GOT3 (cell line): ENCODE measurements at places on chromosomes 1 and 21.

DNA sequence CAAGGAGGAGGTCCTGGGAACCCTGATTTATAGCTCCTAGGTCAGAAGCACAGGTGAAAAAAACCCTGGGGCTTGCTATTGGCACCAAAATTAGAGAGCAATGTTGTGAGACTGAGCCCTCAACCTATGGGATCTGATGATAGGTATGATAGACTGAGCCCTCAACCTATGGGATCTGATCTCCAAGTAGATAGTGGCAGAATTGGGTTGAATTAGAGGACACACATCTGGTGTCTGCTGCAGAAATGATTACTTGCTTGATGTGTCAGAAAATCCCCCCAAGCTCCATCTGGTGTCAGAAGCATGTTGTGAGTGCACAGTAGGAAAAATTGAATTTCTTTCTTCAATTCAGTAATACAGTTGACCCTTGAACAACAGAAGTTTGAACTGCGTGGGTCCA lies 62.4 kb downstream of the MAP3K21 start:
- no peak for DNase-seq

DNA sequence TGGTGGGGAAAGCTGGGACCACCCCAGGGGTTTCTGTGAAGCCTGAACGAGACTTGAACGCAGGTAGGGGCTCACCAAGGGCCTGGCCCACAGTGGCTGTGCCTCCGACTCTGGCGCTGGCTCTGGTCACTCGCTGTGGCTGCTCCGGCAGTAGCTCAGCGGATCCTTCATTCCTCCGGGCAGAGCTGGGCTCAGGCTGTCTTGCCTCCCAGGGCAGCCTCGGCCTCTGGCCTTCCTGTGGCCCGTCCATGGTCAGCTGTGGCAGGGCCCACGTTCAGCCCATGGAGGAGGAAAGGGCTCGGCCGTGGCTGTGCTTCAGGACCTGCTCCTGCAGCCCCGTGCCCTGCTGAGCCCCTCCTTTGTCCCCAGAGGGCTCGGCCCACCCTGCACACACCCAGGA lies 162.9 kb upstream of the C1orf174 start:
- DNase-seq, result no peak

- no peak for DNase-seq
Measured at GRCh38 chr1:198601936-198602889, 36.6 kb upstream of the PTPRC start.

DNA sequence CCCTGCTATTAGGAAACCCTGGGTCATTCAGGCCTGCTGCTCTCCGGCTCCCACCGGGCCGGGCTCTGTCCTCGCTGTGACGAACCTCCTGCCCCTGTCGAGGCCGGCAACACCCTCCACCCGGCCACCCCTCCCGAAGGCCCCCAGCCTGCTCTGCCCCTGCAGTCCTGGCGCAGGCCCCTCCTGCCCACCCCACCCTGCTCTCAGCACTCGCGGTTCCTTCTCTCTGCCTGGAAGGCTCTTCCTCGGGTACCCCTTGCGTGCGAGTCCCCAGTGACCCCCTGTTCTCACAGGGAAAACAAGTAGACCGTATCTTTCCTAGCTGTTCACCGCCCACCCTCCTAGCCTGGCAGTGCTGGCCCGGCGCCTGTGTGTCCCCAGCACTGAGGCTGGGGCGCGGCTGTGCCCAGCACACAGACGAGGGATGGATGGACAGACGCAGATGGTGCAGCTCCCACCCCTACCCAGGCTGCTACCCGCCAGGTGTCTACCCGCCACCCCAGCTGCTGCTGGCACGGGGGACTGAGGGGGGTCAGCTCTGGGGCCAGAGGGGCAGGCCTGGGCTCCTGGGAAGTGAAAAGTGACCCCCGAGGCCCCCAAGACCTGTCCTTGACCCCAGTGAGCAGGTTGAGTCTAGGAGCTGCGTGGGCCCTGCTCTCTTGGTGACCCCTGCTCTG lies 3.1 kb upstream of the VWA1 start:
- DNase-seq, result no peak

DNA sequence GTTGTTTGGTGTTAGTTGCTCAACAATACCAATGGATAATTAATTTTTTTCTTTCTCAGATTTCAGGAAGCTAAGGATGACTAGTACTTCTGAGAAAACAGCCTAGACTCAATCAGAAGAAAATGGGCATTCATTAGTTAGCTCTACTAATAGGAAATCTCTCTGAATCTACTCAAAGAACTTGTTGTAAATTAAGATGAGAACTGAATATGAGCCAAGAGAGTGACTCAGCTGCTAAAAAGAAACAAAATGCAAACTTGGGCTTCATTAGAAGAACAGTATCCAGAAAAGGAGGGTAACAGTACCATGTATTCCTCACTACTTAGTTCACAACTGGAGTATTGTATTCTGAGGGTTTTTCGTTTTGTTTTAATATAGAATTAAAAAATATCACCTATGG lies 12.5 kb downstream of the FOXJ3 start:
- DNase-seq, result no peak

DNA sequence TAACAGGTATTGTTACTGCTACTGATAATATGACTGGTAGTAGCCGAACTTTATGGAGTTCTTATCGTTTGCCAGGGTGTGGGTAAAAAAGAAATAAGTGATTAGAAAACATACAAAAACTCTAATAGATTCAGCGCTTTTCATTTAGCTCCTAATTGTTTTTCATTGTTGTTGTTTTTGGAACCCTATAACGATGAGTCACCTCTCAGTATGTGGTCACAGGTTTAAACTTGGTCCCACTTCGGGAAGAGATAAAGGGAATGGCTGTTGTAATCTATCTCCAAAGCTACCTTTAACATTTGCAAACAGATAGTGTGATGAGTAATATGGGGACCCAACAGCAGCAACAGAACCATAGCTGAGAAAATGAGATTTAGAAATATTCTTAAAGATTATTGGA lies 62.7 kb upstream of the BCL10 start:
- DNase-seq, result no peak

DNA sequence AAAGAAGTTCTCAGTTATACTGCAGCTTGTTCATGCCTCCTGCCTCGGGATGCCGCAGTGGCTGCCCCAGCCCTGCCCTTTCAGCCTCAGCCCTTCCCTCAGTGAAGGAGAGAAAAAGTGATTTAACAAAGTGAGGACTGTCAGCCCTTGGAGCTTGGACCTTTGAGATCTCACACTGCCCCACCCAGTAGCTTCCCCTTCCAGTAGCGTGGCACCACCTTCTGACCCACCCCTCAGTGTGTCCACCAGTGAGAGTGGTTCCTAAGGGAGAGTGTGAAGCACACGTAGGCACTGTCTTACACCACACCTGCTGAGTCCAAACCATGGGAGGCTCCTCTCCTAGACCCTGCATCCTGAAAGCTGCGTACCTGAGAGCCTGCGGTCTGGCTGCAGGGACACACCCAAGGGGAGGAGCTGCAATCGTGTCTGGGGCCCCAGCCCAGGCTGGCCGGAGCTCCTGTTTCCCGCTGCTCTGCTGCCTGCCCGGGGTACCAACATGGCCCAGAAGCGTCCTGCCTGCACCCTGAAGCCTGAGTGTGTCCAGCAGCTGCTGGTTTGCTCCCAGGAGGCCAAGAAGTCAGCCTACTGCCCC lies at the start of gene CDA:
TSS of gene CDA (plus strand) at position 464 of the 592 bp plus-strand sequence. CDS start at position 497, 33 bp downstream.
- no peak for DNase-seq

DNA sequence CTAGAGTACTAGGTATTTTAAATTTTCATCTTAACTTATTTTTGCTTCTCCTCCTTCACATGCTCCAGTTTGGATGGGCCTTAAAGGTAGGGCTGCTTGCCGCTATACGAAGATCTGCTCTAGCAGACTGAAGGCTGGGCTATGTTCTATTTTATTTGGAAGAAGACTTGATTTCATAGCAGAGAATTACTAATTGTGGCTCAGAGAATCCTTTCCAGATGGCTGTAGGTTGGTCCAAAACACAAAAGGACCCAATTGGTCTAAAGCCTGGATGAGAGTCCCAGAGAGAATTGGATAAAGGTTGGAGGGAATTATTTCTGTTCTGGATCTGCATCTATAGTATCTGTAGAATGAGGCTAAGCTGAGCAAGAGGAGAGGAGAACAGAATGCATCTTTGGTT lies 719.4 kb upstream of the PTBP2 start:
- no peak for DNase-seq

DNA sequence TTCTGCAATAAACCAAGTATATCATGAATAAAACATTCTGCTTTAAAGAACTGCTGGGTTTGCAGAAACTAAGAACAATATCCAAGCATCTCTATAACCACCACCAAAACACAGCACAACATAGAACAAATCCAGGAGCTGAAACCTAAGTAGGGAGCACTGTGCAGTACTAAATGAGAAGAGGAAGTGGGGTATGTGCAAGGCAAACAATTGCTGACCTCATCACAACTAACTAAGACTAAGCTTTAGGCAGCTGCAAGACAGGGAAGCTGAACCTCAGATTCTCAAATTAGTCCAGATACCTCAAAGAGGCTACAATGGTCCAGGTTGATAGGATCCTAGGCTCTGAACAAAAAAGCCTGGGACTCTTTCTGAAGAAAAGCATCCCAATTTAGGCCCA lies 172.6 kb downstream of the SLC44A5 start:
- DNase-seq, result no peak

DNA sequence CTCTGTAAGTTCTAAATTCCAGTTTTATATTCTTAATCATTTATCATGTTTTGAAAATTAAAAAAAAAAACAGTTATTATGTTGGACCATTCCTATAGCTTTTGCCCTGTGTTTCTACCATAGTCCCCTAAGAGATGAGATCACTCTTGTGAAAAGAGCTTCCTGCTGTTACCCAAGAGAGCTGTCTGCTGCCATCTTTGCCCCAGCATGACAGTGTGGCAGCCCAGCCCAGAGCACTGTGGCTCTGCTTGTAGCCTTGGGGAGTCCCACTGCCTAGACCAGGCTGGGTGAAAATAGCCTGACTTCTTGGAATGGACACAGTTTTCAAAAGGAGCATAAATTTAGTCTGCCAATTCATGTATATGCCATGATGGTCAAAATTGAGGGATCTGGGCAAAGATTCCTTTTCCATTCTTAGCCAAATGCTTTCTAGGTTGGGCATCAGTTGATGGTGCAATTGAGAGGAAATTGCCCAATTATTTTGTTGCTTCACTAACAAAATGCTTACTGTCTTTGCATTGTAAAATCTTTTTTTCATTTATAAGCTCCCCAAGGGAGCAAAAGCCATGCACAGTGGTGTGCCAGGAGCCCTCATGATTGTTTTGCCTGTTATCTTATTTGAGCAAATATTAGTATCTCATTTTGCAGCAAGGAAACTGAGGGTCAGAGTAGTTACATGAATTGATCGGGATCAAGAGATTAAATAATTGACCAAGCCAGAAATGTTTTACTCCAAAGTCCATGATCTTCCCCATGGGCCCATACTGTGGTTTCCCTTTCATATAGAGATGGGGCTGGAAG lies 72.8 kb downstream of the ETS2 start:
- no peak for DNase-seq

GRCh38 chr1:41508290-41508689 lies 23.8 kb upstream of the EDN2 start:
- DNase-seq, result no peak

DNA sequence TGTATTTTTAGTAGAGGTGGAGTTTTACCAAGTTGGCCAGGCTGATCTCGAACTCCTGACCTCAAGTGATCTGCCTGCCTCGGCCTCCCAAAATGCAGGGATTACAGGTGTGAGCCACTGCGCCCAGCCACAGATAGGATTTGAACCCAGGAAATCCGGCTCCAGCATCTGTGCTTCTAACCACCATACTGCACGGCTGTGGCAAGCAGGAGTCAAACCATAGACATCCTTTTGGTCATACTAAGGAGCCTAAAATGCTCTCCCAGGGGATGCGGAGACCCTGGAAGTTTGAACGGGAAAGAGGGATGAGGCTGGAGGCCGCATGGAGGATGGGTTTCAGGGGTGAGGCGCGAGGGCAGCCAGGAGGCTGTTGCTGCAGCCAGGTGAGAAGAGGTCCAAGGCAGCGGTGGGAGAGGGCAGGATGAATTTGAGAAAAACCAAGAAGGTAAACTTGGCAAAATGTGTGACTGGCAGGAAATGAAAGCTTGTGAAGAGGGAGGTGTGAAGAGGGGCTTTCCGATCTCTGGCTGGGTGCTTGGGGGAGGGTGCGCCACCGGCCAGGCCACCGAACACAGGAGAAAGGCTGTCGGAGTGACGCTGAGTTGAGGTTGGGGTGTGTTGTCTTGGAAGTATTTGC lies 24.0 kb upstream of the CDK18 start:
- DNase-seq, result no peak

GRCh38 chr1:10694274-10694632 lies 102.2 kb downstream of the CASZ1 start:
- no peak for DNase-seq

GRCh38 chr1:89945852-89946476 lies 48.9 kb upstream of the ZNF326 start:
- DNase-seq, result no peak

DNA sequence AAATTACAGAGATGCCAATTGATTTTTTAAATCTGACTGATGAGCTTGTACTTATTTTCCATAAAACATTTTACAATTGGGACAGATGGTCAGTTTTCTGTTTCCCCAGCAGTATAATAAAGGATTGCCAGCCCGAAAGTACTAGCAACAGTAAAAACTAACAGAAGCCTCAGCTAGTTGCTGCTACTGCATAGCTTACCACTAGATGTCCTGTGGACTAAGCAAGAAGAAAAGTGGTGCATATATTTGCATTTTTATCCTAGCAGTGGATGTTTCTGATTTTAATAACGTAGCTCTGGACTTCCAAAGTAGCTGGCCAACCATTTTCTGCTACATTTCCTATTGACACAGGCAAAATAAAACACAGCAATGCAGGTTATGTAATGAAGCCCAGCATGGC lies 241.5 kb downstream of the BARHL2 start:
- no peak for DNase-seq

- DNase-seq, result no peak
Measured at GRCh38 chr1:111706921-111707320, 32.3 kb downstream of the INKA2 start.

DNA sequence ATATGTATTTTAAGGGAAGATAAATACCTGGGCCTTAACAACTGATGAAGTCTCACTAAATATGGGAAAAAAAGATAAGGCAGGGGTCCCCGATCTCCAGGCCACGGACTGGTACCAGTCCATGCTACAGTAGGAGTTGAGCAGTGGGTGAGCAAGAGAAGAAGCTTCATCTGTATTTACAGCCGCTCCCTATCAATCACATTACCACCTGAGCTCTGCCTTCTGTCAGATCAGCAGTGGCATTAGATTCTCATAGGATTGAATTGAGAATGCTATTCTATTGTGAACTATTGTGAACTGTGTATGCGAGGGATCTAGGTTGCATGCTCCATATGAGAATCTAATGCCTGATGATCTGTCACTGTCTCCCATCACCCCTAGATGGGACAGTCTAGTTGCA lies 43.0 kb upstream of the PAXBP1 start:
- no peak for DNase-seq

- DNase-seq, result no peak
Measured at GRCh38 chr1:182235952-182236650, 155.5 kb downstream of the GLUL start.
